CD4-positive, alpha-beta T cell treated with Interleukin-15 for 4 hours (primary cell): ENCODE measurements at places on chromosomes 1 and 21.

DNA sequence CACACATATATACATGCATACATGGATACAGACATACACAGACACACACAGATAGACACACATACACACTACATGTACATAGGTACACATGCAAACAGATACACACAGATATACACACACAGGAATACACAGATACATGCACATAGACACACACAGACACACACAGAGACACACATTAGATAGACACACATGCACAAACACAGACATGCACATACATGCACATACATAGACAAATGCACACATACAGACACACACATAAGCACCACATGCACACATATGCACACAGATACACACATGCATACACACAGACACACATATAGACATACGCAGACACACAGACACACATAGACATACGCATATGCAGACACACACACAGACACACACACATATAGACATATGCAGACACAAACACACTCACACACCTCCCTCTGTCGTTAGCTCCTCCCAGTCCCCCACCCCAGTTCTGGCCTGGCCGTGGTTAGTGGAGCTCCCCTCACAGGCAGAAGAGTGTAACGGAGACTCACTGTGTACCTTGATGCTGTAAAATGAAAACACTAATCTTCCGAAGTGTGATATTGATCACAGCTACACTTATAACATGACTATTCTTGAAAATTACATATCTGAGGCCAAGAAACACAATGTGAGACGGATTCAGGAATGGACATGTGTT is 7.6 kb downstream of the UBASH3A start:
- DNase-seq = no peak

DNA sequence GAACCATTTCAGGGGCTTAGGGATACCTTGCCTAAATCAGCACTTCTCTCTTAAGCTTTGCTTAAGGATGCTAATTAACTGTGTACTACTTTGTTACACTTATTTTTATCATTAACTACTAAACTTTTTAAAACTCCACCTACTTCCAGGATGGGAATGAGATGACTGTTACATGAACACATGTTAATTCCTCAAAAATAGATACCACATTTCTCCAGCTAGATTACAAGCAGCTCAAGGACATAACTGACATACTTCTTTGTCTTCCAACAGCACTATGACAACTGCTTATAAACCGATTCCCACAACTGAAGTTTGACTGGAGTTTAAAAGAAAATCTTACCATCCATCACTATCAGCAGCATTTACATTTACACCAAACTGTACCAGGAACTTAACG is 53.7 kb downstream of the TP53BP2 start:
- DNase-seq = no peak

DNA sequence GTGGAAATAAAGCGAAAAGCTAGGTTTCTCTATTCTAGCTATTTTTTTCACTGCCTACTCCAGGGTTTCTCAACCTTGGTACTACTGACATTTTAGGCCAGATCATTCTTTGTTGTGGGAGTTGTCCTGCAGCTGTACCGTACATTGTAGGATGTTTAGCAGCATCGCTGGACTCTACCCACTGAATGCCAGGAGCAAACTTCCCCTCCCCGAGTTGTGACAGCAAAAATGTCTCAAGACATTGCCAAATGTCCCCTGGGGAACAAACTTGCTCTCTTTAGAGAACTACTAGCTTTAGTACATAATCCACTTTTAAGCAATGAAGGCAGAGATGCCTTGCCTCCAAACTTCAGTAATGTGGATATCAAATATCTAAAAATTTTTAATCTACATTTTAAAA is 122.8 kb downstream of the PLPPR5 start:
- no peak for DNase-seq

DNA sequence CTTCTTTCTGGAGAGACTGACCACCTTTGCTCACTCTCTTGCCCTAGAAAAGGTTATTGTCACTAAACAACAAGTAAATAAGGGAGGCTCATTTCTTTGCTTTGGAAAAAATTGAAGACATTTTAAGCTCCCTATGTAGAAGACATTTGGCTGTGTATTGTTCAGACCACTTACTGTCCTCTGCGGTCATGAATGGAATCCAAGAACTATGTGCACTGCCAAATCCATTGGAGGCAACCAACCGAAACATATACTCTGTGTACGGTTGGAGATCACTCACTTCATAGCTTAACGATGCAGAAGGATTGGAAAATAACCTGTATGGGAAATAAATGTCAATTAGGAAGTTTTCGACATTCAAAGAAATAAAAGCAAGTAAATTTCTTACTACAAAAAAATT is 332.8 kb downstream of the KCTD3 start:
- no peak for DNase-seq

GRCh38 chr1:110420023-110420662 is 12.6 kb upstream of the LAMTOR5 start:
- no peak for DNase-seq

- DNase-seq = no peak
Observed at GRCh38 chr21:42093186-42093585, 22.1 kb downstream of the UMODL1 start.

DNA sequence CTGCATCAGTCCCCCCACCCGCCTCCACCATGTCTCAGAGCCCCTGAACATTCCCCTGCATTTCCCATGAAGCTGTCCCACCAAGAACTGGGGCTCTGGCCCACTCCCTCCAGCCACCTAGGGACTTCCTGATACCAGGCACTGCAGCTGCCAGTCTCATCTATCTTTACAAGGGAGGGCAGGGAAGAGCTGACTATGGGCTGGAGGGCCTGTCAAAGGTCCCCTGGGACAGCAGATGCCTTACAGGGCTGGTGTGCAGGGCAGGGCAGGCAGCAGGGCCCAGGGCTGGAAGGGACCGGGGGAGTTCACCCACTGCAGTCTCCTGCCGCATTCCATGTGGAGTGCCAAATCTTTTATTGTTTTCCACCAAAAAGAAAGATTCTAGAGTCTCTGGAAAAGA is 17.6 kb downstream of the SHISA4 start:
- no peak for DNase-seq

GRCh38 chr1:60227601-60228000 is 154.0 kb upstream of the C1orf87 start:
- DNase-seq = no peak

GRCh38 chr1:225159793-225160192 is 230.3 kb downstream of the DNAH14 start:
- DNase-seq = no peak

DNA sequence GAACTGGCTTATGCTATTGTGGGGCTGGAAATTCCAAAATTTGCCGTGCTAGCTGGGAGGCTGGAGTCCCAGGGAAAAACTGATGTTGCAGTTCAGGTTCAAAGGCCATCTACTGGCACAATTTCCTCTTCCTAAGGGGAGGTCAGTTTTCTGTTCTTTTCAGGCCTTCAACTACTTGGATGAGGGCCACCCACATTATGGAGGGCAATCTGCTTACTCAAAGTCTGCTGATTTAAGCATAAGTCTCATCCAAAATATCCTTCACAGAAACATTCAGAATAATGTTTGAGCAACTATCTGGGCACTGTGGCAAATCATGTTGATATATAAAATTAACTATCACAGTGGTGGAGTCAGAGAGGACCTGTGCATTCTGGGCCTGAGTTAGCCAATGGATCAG is 21.2 kb upstream of the PTGFR start:
- no peak for DNase-seq

GRCh38 chr1:173479649-173480048 is 2.5 kb downstream of the PRDX6 start:
- no peak for DNase-seq

GRCh38 chr1:21323091-21323490 is 32.8 kb upstream of the ECE1 start:
- DNase-seq = no peak

DNA sequence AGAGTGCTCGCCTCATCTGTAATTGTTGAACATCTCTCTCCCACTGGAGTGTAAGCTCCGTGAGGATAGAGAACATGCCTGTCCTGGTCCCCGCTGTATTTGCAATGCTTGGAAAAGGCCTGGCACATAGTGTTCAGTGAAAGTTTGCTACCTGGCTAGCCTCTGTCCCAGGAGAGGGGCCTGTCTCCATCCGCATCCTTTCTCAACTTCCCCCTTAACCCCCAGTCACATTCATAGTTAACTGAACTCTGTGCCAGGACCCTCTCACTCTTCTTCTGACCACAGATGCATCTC is 15.2 kb downstream of the SPOCD1 start:
- DNase-seq = no peak

DNA sequence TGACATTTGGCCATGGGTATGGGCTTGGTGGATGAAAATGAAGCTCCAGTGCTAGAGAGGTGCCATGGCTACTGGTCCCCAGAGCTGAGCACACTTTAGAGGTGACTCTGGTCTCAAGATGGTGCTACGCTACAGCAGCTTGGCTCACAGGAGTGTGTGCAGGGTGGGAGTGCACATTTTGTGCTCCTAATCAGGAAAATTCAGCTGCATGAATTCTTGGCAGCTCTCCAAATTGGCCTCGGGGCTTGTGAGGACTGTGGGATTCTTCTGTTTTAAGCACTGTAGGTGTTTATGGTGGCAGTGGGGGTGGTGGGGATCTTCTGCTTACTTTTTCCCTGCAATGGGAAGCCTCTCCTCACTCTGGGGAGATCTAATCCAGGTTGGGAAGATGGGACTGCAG is 17.3 kb upstream of the TIPRL start:
- no peak for DNase-seq

DNA sequence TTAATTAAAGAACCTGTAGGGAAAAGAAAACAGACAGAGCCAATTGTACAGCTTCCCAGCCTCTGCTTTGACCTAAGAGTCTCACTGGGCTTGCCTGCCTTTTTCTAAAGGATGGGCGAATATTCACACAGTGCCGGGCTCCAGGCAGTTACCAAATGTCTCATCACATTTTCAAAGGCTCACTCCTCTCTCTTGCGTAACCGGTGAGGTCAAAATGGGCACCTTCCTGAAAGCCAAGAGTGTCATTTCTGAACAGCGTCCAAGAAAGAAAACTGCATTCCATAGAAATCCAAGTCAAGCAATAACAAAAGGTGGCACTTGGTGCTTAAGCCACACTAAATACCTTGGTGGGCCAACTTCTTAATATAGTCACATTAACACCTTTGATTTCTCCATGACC is 710 bp upstream of the PALMD start:
- no peak for DNase-seq

DNA sequence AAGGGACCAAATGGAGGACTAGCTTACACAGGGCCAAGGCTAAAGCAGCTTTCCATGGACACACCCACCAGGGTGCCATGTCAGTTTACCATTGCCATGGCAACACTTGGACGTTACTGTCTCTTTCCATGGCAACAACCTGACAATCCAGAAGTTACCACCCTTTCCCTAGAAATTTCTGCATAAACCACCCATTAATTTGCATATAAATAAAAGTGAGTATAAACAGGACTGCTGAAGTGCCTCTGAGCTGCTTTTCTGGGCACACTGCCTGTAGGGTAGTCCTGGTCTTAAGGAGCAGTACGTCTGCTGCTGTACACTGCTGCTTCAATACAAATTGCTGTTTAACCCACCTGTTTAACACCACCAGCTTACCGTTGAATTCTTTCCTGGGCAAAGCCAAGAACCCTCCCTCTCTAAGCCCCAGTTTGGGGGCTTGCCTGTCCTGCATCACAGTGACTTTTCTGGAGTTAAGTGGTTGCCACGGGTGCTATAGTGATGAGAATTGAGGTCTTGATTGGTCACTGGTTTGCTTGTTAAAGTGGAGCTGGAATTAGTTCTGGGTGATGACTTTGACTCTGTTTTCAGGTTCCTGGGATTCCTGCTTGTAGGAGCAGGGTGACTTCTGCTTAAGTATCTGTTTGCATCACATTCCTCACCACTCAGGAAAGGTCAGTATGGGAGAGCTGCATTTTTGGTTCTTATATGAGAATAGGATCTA is 83.2 kb downstream of the CLDN17 start:
- no peak for DNase-seq

- DNase-seq = no peak
Observed at GRCh38 chr1:72780212-72780611, 497.9 kb upstream of the NEGR1 start.

GRCh38 chr1:34697818-34698217 is 57.0 kb upstream of the GJB5 start:
- DNase-seq = no peak

GRCh38 chr1:214518361-214518760 is 33.0 kb downstream of the PTPN14 start:
- DNase-seq = no peak

GRCh38 chr1:85839459-85839858 is 131.2 kb upstream of the ZNHIT6 start:
- DNase-seq = no peak

DNA sequence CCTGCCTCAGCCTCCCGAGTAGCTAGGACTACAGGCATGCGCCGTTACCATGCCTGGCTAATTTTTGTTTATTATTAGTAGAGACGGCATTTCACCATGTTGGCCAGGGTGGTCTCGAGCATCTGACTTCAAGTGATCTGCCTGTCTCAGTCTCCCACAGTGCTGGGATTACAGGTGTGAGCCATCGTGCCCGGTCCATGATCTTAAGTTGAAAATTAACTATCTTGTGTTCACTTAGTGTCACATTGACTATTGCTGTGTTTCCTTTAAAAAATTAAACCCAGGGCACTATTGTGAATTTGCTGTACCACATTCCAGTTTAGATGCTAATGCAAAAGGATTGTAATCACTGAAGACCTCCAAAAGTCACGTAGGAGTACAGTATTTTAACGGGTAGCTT is 14.1 kb downstream of the CMPK1 start:
- no peak for DNase-seq

- no peak for DNase-seq
Observed at GRCh38 chr1:216739793-216740192, 16.6 kb upstream of the ESRRG start.

GRCh38 chr1:232678185-232678886 is 48.4 kb upstream of the SIPA1L2 start:
- no peak for DNase-seq

GRCh38 chr1:14921057-14921456 is 232.5 kb upstream of the TMEM51 start:
- DNase-seq = no peak

- no peak for DNase-seq
Observed at GRCh38 chr1:36367798-36368197, 17.9 kb downstream of the STK40 start.

- peak; percentile 75 for DNase-seq
Observed at GRCh38 chr21:43659136-43660000, at the start of the genes HSF2BP and RRP1B. HSF2BP (minus strand) TSS chr21:43659488; CDS start chr21:43658096, 1,392 bp downstream. RRP1B (plus strand) TSS chr21:43659560; CDS start chr21:43659665, 105 bp downstream.

- peak; percentile 60 for DNase-seq
Observed at GRCh38 chr1:61741711-61742619, at the start of gene PATJ. PATJ (plus strand) TSS chr1:61742480; CDS start chr1:61762893, 20,413 bp downstream.

DNA sequence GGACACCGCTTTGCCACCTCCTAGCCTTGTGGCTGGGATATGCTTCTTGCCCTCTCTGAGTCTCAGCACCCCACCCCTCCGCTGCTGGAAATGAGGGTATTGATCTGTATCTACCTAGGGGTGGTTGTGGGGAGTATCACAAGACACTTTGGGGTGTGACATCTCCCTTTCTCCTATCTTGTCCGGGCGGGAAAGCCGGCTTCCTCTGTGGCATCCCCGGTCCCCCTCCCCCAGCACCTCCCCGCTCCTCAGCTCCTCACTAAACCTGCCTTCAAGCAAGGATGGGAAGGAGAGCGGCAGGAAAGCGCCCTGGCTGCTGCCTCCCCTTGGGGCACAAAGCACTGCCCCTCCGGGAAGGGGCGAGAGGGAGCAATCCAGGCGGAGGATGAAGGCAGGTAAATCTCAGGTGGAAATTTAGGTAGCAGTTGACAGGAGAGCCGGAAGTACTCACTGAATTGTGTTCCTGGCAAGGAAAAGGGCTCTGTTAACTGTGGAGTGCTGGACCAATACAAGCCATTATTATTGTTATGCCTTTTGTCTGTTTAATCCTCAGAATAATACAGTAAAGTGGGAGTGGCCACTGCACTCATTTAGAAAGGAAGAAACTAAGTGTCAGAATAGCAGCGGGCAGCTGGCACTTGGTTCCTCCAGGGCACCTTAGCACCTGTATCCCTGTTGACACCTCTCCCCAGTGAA is 49.0 kb upstream of the LRP8 start:
- no peak for DNase-seq
